AG20443 (cell line): ENCODE measurements at places on chromosomes 1 and 21.

DNA sequence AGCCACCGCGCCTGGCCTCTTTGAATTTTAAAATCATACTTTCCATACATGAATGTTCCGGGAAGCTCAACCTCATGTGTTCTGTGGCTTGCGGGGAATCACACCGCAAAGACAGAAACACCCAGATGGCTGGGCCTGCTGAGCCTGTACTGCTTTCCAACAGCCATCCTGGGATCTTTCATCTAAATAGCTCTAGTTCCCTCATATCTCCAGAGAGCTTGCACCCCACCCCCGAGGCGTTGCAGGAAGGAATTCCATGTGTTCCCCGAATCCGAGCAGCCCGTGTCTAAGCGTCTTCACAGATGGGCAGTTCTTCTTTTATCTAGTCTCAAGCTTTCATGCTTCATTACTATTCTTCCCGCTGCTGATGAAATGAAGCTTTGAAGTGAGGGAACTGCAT is 66.4 kb downstream of the IGSF21 start:
- DNase-seq, result no peak

GRCh38 chr1:229788004-229788403 is 162.0 kb downstream of the URB2 start:
- DNase-seq, result no peak

GRCh38 chr1:220335668-220336067 is 63.4 kb upstream of the RAB3GAP2 start:
- no peak for DNase-seq

DNA sequence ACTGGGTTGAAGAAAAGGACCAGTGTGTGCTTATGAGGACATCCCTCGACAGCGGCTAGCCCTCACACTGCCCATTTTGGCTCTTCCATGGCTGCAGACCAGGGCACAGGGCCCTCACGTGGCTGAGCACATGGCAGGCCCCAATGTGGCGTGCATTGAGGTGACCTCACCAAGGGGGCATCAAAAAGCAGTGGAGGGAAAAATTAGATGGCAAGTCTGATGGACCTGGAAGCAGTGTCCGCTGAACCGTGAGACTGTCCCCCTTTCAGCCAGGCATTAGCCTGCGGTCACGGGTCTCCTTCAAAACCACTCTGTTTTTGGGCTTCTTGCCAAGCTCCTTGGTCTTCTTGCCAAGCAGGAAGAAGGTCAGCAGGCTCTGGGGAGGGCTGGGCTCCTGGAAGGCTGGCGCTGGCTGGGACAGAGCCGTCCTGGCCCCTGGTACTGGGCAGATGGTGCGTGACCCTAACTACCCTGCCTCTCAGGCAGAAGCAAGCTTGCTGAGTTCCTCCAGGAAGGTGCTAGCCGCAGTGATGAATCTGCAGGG is 30.8 kb downstream of the TRIM67 start:
- no peak for DNase-seq

- DNase-seq, result no peak
These were observed 87.5 kb downstream of the CAMTA1 start for GRCh38 chr1:6872573-6873261.

GRCh38 chr1:82598337-82598736 is 797.6 kb downstream of the ADGRL2 start:
- DNase-seq, result no peak

GRCh38 chr1:233998891-233999290 is 94.4 kb downstream of the SLC35F3 start:
- DNase-seq, result no peak
